ENCODE measurements at places on chromosomes 7 and 10. TPM values are rescaled to one million over a fixed set of nuclear protein-coding genes. Genes with fewer than 3 reads are reported as not detected.

Gene KCNMA1
- total RNA-seq: 65.1 TPM

Gene CNNM1
- total RNA-seq: 22.8 TPM

Gene FAM13C
- total RNA-seq: 0.07 TPM

Gene CYP2C9
- not detected for total RNA-seq

Gene RBM48
- 6.1 TPM for total RNA-seq

Gene ERVW-1
- total RNA-seq: not detected

Gene UCMA
- not detected for total RNA-seq

Gene CDC123
- total RNA-seq: 125 TPM

Gene ADAM22
- 0.24 TPM for total RNA-seq

Gene AKR1D1
- total RNA-seq: not detected

Gene SSC4D
- total RNA-seq: 1.3 TPM

Gene KCNH2
- 5.7 TPM for total RNA-seq

Gene RGR
- not detected for total RNA-seq

Gene CPA1
- not detected for total RNA-seq

Gene EBLN1
- total RNA-seq: not detected

Gene ARPC1B
- 287 TPM for total RNA-seq

Gene HTR5A
- total RNA-seq: not detected

Gene CYP3A7
- 0.05 TPM for total RNA-seq

Gene SOSTDC1
- total RNA-seq: not detected

Gene FAM25A
- total RNA-seq: not detected

Gene LBX1
- total RNA-seq: not detected

Gene NSUN5
- total RNA-seq: 71.2 TPM

Gene TAC1
- total RNA-seq: not detected

Gene GIMAP7
- total RNA-seq: not detected

Gene ASB4
- 0.15 TPM for total RNA-seq

Gene WNT2
- total RNA-seq: 0.05 TPM

Gene GPR22
- not detected for total RNA-seq

Gene PNLIPRP1
- not detected for total RNA-seq

Gene CYP26A1
- total RNA-seq: 2.7 TPM

Gene WNT16
- 2.0 TPM for total RNA-seq

Gene FGL2
- total RNA-seq: not detected

Gene TAS2R38
- not detected for total RNA-seq

Gene GRID1
- 0.29 TPM for total RNA-seq

Gene ANXA8L1
- 122 TPM for total RNA-seq

Gene PRTFDC1
- total RNA-seq: 15.3 TPM

Gene GATA3
- 4.4 TPM for total RNA-seq

Gene LRRC17
- 0.09 TPM for total RNA-seq

Gene VPS41
- 24.9 TPM for total RNA-seq

Gene SGCE
- 49.1 TPM for total RNA-seq

Gene TNS3
- 67.8 TPM for total RNA-seq

Gene ELFN1
- 0.37 TPM for total RNA-seq

Gene COX15
- total RNA-seq: 28.5 TPM

All from A549 treated with AZD2906 at 1 μM for 4 hours (cell line).